ENCODE measurements at places on chromosomes 6 and 20.

- DNase-seq, result no peak
Observed at GRCh38 chr6:105836379-105836778, 249.8 kb upstream of the PRDM1 start.

GRCh38 chr20:49852522-49853080 is 40.0 kb downstream of the SLC9A8 start:
- DNase-seq, result no peak

GRCh38 chr6:11056871-11057270 is 12.8 kb upstream of the ELOVL2 start:
- no peak for DNase-seq

DNA sequence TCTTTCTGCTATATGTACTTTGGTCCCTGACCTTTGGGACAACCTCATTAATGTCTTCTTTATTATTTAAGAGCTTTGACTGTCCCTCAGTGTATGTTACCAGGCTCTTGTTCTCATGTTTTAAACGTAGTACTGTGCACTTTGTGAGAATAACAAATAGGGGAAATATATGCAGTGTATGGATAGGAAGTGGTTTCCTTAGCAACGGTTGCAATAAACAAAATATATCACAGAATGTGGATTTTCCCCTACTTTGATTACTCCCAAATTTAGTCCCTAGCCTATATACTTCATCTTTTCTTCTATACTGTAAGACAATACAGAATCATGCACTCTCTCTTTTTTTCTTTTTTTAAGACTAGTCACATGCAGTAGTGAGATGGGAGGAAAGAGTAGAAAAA is 123.8 kb upstream of the AKIRIN2 start:
- DNase-seq, result no peak

- DNase-seq, result no peak
Observed at GRCh38 chr6:100426241-100426640, 38.5 kb downstream of the SIM1 start.

GRCh38 chr20:63568170-63568981 is 5.7 kb downstream of the HELZ2 start:
- no peak for DNase-seq
